Activated CD8-positive, alpha-beta memory T cell treated with anti-CD3 and anti-CD28 coated beads, Interleukin-2, amount 10 ng/mL, durations not matched to agents 7 days and 5 days (primary cell): ENCODE measurements at places on chromosomes 1 and 21.
A peak's percentile ranks its signal among the peaks of the same experiment; 100 is the strongest.

- no peak overlapping the region for H3K27ac ChIP-seq
- no peak overlapping the region for H3K4me3 ChIP-seq
- no peaks in the 10 kb centered on the region for H3K4me1 ChIP-seq
- no peak for DNase-seq
- H3K27me3 ChIP-seq = peaks cover 10% of the 10 kb centered on the region
- H3K36me3 ChIP-seq = no peaks in the 10 kb centered on the region
Measured at GRCh38 chr1:201355471-201355870, 22.0 kb downstream of the TNNT2 start.

- H3K4me1 ChIP-seq = peaks cover 3% of the 10 kb centered on the region
- H3K4me3 ChIP-seq = peak within 1 kb of the TSS; percentile 27
- H3K27me3 ChIP-seq = peaks cover 62% of the 10 kb centered on the region
- peaks cover 7% of the 10 kb centered on the region for H3K36me3 ChIP-seq
- no peak for DNase-seq
Measured at GRCh38 chr1:233904633-233905415, at the start of gene SLC35F3. Gene SLC35F3 (plus strand): TSS chr1:233904676.

GRCh38 chr21:14688936-14689335 is 142.8 kb upstream of the SAMSN1 start:
- no peaks in the 10 kb centered on the region for H3K27me3 ChIP-seq
- peaks cover 29% of the 10 kb centered on the region for H3K4me1 ChIP-seq
- no peak for DNase-seq
- H3K4me3 ChIP-seq = no peak overlapping the region
- peaks cover 16% of the 10 kb centered on the region for H3K36me3 ChIP-seq
- no peak overlapping the region for H3K27ac ChIP-seq

GRCh38 chr1:170663404-170664092 is 383 bp upstream of the PRRX1 start:
- no peaks in the 10 kb centered on the region for H3K36me3 ChIP-seq
- H3K27me3 ChIP-seq = peaks cover 92% of the 10 kb centered on the region
- no peak for DNase-seq
- H3K27ac ChIP-seq = no peak overlapping the region
- H3K4me3 ChIP-seq = no peak overlapping the region

DNA sequence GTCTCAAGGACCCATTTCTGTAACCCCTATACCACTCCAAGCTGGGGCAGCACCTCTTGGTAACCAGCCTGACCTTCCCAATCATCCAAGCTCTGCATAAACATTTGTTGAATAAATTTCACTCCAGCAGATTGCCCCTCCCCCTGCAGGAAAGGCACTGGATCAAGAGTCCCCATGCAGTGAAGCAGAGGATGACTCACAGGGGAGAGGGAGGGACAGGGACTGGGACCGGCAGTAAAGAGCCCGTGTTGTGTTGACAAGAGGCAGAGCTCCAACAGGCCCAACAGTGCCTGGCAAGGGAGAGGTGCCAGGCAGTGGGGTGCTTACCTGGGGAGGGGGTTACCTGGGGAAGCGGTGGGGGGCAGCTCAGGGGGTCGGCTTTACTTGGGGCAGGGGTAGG is 32.3 kb downstream of the SLC9A1 start:
- H3K4me3 ChIP-seq = no peak overlapping the region
- H3K4me1 ChIP-seq = peaks cover 2% of the 10 kb centered on the region
- no peak overlapping the region for H3K27ac ChIP-seq
- no peaks in the 10 kb centered on the region for H3K36me3 ChIP-seq
- no peak for DNase-seq
- H3K27me3 ChIP-seq = no peaks in the 10 kb centered on the region

GRCh38 chr1:198809247-198809646 is 170.4 kb downstream of the PTPRC start:
- peaks cover 5% of the 10 kb centered on the region for H3K4me1 ChIP-seq
- H3K27me3 ChIP-seq = no peaks in the 10 kb centered on the region
- H3K4me3 ChIP-seq = no peak overlapping the region
- no peak overlapping the region for H3K27ac ChIP-seq

DNA sequence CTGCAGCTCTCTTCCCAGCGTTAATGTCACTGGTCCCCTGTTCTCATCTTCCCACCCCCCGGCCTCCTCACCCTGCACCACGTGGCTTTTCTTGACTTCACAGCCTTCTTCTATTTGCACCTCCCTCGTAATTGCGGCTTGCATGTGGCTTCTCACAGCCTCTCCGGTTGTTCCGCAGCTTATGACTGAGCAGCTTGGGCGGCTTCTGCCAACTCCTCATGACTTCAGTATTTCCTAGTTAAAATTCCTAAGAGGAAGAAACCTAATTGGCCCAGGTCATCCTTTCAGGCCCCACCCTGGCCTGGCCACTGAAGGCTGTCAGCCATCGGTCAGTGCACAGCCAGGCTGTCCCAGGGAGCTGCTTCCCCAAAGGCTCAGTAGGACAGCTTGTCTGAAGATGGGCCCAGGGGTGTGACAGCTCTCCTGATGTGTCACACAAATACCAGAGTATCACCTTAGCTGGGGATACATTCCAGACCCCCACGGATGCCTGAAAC is 8.6 kb upstream of the RERE start:
- H3K36me3 ChIP-seq = no peaks in the 10 kb centered on the region
- no peak overlapping the region for H3K27ac ChIP-seq
- no peak overlapping the region for H3K4me3 ChIP-seq
- peak; percentile 35 for DNase-seq
- H3K27me3 ChIP-seq = peaks cover 13% of the 10 kb centered on the region
